ENCODE measurements at places on chromosomes 11 and 22.

- no peak for DNase-seq
Measured at GRCh38 chr11:2166091-2166851, 5.3 kb upstream of the INS start.

DNA sequence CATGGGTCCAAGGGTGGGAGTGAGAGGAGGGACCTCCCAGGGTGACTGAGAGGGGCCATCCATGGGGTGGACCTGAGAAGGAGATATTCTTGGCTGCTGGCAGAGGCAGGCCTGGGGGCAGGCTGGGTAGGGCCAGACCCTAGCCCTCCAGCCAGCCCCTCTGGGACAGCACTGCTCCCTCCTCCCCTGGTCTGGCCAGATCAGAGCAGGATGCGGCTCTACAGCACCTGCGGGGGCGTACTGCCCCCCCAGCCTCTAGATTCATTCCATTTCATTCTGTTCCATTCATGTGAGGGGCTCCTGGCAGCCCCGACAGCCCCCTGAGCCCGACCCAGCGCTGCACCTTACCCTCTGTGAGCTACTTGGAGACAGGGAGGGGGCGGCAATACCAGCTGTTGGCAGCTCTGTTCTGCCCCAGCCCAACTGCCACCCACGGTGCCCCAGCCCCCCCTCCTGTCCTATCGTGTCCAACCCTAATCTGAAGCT is 34.3 kb upstream of the MYRF start:
- DNase-seq, result peak; percentile 79

DNA sequence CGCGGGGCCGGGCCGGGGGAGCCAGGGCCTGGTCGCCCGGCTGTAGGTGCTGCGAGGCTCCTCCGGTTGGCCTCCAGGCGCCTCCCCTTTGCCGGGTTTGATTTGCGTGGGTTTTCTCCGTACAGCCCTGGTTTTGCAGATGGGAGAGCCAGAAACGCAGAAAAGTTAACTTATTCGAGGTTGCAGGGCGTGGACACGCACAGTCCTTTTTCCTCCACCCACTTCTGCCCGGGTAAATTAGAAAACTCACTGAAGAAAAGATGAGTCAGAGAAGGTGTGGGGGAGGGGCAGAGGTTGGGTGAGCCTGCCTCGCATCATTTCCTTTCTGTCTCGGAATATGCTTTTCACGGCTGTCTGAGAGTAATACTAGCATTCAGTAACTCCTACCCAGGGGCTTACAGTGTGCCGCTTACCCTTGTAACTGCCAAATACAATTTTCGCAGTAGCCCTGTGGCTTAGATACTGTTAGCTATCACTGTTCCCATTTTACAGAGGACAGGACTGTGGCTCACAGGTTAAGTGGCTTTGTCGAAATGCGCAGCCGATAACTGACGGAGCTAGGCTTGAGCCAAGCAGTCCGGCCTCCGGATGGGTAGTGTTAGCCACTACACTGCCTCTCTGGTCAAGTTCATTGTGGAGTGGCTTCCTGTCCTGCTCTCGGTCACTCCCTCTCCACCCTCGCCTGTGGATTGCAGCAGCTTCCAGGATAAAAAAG is 812 bp downstream of the FADD start:
- DNase-seq, result no peak

GRCh38 chr22:46229701-46230100 is 20.4 kb downstream of the CDPF1 start:
- no peak for DNase-seq

DNA sequence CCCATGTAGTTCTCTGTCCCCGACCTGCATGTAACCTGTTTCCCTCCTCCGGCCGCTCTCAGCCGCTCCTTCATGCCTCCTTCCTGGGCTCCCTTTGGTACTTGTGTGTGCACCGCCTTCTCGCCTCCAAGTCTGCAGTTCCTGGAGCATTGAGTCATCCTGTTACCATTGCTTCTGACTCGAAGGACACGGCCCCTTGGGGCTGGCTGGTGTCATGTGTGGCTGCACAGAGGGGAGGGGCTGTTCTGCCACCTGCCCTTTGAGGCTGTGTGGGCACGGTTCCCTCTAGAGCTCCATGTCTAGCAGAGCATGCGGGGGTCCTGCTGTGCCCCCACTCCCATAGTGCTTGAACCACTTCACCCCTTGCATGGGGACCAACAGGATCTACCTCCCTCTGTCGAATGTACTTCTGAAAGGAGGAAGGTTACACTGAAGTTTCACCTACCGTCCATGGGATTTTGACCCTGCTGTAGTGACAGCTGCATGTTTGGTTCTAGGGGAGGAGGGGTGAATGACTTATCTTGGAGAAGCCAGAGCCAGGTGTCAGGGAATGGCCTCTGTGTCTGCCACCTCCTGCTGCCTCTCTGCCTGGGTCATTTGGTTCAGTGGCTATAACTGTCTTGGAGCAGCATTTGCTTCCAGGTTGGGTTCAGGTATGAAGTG is 39.6 kb downstream of the BCR start:
- DNase-seq, result peak; percentile 75

DNA sequence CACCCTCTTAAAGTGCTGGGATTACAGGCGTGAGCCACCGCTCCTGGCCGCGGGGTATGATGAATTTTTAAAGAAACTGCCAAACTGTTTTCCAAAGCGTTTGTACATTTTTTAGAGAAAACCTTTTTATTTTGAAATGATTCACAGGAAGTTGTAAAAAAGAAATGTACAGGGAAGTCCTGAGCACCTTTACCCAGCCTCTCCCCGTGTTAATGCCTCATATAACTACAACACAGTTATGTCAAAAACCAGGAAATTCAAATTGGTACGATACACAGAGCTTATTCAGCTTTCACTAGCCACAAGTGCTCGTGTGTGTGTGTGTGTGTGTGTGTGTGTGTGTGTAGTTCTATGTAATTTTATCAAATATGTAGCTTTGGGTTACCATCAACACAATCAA is 7.0 kb upstream of the FAM118A start:
- no peak for DNase-seq

GRCh38 chr11:30018495-30018894 is 1.7 kb upstream of the KCNA4 start:
- DNase-seq, result no peak

GRCh38 chr11:2664376-2664775 is 35.4 kb downstream of the KCNQ1OT1 start:
- no peak for DNase-seq

DNA sequence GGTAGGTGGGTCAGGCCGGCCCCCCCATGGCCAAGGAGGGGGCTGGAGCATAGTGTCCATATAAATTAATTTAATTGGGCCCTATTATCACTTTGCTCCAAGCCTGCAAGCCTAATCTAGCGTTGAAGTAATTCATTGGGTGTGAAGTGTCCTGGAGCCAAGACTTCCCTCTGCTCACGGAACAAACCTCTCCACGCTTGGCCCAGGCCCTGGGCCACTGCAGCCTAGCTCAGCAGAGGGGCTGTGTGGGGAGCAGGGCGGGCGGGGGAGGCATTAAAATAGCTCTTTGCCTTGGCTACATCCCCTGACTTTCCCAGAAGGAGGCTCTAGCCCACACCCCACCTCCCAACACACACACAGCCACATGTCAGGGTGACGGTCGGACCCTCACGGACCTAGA is 73.5 kb downstream of the THAP12 start:
- DNase-seq, result no peak

DNA sequence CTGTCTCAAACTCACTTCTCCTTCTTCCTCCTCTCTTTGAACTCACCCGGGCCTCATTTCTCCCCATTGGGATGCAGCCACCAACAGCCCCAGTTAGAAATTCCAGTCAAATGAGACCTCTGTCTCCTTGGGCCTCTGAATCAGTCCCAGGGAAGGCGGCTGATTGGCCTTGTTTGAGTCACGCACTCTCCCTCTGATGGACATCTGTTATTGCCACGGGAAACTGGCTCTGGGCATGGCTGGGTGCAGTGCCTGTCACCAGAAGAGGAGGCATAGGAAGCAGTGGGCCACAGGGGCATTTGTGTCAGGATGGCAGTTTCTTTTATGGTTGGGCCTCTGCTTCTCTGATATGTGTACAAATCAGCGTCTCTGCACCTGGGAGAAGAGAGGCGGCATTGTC is 9.6 kb upstream of the WNT11 start:
- DNase-seq, result no peak

DNA sequence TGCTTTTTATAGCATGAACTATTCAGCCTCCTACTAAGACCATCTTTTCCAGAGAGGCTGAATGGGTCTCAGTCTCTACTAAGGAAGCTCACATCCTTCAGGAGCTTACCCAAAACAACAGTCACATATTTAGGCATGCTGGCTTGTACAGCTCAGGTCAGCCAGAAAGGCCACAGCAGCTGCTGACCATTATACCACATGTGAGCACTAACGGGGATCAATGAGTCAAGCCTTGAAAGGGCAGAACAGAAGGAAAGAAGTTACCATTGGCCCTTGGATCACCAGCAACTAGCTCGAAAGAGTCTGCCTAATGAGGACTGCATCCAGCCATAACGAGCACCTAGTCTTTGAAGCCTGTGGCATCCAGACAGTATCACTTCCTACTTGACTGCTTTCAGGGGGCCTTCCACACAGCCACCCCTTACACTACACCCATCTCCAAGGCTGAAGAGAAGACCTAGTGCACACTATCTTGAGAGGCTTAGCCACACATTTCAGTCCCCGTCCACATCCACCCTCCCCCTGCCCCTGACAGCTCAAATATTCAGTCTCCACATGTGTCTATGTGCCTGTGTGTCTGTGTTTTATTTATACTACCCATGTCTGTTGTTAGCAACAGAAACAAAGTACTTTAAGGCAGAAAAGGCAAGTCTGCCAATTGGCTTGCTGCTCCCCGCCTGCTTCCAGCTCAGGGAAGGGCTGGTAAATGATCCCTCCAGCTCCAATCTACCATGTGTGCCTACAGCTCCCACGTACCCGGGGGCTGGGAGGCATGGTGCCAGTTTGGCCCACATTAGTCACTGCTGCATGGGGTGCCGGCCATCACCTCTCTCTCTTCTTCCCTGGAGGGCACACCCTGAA is 95.5 kb downstream of the RPL27A start:
- DNase-seq, result no peak

GRCh38 chr11:15300341-15300740 is 185.6 kb downstream of the INSC start:
- DNase-seq, result no peak

DNA sequence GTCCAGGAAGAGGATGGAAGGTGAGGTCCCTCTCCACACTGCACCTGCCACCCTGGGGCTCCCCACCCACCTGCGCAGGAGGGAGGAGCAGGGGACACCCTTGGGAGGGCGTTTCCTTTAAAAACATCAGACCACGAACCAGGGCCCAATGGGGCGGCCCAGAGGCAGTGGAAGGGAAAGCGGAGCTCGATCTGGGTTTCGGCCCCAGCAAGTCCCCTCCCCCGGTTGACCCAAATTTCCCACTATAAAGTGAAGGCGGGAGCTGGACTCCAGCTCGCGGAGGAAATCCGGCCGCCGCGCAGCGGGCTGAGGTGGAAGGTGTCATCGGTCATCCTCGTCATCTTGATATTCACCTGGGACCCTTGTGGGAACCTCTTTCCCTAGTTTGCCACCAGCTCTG is 99.3 kb downstream of the WNT7B start:
- DNase-seq, result no peak

- DNase-seq, result no peak
Measured at GRCh38 chr11:73945396-73945795, 5.4 kb upstream of the DNAJB13 start.

DNA sequence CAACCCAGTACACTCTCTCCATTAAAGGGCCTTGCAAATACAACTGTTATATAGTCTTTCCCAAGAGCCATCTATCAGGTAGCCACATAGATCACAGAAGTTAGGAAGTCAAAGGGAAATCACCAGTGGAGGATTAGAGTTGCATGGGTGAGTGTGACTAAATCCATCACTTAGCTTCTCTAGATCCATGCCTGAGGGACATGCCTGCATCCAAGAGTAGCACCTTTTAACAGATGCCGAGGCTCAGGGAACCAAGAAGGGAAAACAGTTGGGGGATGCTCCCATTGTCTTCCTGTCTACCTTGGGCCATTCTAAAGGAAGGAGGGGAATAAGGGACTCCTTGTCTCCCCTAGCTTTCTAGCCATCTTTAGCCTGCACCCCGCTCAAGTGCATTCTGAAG is 77.9 kb downstream of the XRRA1 start:
- DNase-seq, result no peak

GRCh38 chr11:11464555-11464954 is 111.5 kb upstream of the CSNK2A3 start:
- no peak for DNase-seq

- no peak for DNase-seq
Measured at GRCh38 chr11:81492923-81493445, 1240.7 kb downstream of the FAM181B start.

GRCh38 chr11:27328614-27329013 is 34.4 kb downstream of the CCDC34 start:
- DNase-seq, result no peak

DNA sequence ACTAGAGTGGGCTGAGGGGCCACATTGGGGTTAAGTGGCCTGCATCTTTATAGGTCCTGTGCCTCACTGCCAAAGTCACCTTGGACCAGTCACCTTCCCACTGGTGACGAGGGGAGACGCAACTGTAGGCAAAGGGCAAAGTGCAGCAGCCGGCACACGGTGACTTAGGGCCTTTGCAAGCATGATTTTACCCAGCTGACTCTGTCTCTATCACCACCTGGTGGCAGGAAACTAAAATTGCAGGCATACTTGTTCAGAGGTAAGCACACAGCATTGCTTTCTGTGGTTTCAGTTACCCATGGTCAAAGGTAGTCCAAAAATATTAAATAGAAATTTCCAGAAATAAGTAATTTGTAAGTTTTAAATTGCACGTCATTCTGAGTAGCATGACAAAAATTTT is 1164.4 kb downstream of the BRD1 start:
- DNase-seq, result peak; percentile 27

DNA sequence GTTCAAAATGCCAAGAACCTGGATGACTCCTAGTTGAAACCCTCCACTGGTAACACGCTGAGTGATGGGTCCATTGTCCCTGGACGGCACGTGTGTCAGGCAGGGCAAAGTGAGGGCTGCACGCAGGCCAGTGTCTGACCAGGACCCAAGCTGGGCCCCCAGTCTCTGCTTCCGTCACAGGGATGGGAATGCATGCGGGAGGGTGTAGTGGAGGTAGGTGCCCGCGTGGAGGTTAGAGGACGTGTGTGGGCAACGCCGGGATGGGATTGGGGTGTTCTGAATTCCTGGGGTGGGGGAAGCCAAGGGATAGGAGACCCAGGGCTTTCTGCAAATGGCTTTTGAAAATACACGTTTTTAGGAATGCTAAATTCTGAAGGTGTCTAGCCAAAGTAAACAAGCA is 943.3 kb downstream of the BRD1 start:
- DNase-seq, result no peak

DNA sequence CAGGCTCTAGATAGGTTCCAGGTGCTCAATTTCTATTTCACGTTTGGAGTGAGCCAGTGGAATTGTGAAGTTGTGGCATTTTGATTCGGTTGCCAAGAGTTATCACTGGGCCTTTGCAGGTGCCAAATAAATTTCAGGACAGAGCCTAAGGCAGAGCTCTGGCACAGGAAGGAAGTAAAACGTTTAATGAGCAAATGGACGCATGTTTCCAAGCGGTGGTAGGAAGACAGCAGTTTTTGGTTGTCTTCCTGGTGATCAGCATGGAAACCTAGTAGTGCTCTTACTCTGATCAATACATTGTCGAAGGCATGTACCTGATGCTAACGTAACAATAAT is 452 bp downstream of the BIRC3 start:
- no peak for DNase-seq

Measured in NCI-H2171 treated with DMSO at 0.1 percent for 48 hours (cell line).